ENCODE measurements at places on chromosomes 7 and 10.
A peak's percentile ranks its signal among the peaks of the same experiment; 100 is the strongest.

GRCh38 chr7:255038-255435 lies 34.9 kb upstream of the FOXL3 start:
- DNase-seq, result no peak

DNA sequence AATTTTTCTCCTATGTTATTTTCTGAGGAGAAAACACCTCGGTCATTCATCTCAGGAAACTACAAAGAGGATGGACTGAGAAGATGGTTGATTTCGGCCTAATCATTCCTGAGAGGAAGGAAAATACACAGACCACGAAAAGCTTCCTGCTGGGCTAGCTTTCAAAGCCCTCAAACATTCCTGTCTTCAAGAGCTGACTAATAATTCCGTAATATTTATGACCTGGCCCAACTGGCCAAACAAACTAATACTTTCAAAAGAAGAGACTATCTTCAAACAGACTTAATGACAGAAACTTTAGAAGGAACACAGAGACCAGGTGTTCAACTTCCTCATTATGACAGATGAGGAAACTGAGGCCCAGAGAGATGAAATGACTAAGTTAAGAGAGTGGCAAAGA lies 215.1 kb upstream of the FRMD4A start:
- no peak for DNase-seq

- DNase-seq, result no peak
These were observed 39.2 kb downstream of the EEPD1 start for GRCh38 chr7:36192053-36192824.

DNA sequence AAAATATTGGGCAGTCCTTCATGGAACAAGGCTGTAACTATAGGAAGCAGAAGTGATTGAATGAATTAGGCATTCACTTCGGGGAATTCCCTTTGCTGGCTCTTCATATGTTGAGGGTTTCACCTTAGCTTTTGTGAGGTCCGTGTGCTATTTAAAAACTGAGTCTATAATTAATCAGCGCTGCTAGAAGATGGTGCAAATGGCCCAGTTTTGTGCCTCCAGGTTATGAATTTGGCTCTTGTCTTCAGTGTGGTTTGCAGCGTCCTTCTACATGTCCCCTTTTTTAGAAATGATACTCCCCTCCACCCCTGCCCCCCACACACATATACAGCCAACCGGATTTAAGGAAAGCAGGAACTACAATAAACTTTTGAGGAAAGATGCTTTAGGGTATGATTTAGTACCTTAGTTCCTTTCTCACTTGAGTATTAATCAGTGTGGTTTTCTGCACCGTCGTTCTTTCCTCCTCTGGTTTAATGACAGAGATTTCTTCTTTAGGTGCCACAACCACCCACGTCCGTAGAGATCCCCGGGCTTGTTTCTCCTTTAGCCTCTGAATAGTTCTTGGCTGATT lies 110.6 kb upstream of the SAMD8 start:
- DNase-seq, result no peak

GRCh38 chr10:13317474-13317873 lies 17.6 kb upstream of the PHYH start:
- no peak for DNase-seq

- no peak for DNase-seq
These were observed 102.8 kb downstream of the KAT6B start for GRCh38 chr10:74929197-74929596.

GRCh38 chr7:87648316-87648715 lies 20.1 kb downstream of the RUNDC3B start:
- DNase-seq, result no peak

DNA sequence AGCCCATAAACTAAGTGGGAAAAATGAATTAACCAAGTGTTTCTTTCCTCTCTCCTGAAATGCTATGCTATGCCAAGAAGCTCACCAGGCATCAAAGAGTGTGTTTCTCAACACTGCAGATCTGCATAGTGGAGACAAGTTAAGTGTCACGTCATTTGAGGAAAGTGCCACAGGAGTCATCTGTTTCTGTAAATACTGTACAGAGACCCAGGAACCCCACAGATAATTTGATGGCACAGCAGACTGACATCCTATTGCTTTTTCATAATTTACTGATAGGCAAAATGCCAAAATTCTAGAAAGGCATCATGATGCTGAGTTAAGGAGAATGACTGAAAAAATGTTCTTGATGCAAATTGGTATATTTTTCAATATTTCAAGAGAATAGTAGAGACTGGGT lies 124.3 kb downstream of the NRCAM start:
- no peak for DNase-seq

DNA sequence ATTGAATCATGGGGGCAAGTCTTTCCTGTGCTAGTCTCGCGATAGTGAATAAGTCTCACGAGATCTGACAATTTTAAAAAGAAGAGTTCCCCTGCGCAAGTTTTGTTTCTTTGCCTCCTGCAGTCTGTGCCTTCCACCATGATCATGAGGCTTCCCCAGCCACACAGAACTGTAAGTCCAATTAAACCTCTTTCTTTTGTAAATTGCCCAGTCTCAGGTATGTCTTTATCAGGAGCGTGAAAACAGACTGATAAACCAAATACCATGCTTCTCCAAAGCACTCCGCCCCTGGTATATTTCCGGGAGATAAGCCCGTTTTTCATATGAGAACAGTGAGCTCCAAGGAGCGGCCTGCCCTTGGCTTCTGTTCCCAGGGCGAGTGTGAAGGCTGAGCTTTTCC lies 118.9 kb downstream of the EVX1 start:
- DNase-seq, result no peak

DNA sequence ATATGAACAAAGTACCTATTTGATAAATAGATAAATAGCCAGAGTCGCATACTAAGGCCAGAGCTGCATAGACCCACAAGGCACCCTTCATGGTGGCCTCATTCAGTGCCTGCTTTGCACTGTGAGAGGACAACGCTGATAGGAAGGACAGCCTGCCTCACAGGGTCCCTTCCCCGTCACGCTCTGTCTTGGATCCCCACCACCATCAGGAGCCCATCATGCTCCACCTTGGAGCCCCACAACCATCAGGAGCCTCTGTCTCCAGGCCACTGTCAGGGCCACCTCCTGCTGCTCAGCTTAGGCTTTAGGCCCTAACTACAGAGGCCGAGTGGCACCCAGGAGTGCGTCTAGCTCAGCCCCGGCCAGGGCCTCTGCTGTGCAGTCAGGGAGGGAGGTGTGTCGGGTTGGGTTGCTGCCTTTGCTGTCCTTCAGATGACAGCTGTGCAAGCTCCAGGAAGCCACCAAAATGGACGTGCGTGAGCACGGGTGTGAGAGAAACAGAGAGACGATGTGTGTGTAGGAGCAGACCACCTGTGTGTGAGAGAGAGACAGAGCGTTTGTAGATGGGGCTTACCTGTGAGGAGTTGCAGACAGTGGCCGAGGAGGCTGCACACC lies 516.9 kb downstream of the GLRX3 start:
- no peak for DNase-seq

GRCh38 chr7:40634118-40634517 lies 499.3 kb downstream of the SUGCT start:
- no peak for DNase-seq

DNA sequence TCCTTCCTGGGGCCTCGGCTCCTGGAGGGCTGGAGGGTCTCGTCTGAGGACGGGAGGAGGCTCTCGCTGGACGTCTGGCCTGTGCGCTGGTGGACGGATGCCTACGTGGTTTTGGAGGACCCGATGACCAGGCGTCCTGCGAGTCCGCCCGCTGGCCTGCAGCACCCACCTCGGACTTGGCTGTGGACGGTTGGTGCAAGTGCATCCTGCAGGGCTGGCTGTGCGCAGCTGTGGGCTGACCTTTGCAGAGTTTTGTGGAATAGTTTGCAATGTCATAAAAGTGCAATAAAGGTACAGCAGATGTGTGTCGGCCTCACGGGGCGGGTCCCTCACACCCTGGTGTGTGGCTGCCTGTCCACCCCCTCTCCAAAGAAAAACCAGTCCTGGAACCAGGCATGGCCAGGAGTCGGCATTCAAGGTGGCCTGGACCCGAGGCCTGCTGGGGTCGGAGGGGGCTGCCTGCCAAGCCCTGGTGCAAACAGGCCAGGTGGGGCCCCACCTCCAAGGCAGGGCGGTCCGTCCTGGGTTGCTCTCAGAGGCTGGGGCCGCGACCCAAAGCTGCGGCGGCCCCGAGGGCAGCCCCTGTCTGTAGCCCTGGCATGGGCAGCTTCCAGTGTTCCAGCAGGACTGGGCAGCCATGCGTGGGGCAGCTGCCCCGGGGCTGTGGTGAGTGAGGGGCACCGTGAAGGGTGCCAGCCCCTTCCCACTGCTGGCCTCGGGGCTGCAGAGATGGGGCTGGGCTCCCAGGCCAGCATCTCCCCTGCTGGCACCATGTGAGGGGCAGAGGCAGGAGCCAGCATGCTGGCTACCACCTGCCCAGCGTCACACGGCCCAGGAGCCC lies 29.3 kb upstream of the FOXL3 start:
- DNase-seq, result peak; percentile 37

- no peak for DNase-seq
These were observed 240.4 kb upstream of the CELF2 start for GRCh38 chr10:10777279-10777678.

- DNase-seq, result no peak
These were observed 149.2 kb downstream of the PAXIP1 start for GRCh38 chr7:154853727-154854095.

DNA sequence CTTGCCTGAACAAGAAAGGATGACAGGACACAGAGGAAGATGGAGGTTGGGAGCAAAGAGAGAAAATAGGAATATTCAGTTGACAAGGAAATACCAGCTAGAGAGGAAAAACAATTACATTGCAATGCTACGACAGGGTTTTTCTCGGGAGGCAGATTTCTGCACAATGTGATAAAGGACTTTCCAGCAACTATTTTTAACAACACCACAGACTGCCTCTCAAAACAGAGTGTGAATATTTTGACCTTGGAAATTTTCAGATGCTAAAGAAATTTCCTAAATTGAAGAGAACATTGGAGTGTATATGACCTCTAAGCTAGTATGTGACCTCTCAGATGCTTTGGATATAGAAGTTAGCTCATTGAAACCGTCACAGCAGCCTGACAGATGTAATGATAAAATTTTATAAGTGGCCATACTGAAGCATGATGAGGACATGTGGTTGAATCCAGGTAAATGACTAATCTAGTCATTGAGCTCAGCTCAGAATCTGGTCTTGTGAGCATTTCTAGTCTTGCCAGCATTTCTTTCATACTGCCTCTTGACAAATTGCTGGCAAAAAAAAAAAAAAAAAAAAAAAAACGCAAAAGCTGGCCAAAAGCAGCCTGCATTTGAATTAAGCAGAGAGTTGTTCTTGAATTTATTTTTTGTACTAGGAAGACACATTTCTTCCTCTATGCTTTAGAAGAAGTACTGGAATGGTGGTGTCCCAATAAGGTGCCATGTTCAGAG lies 24.4 kb downstream of the GPR141 start:
- DNase-seq, result no peak

- no peak for DNase-seq
These were observed 34.1 kb downstream of the ANXA11 start for GRCh38 chr10:80171248-80171660.

- DNase-seq, result peak; percentile 85
These were observed 613 bp downstream of the MAPK8 start for GRCh38 chr10:48306870-48307710.

DNA sequence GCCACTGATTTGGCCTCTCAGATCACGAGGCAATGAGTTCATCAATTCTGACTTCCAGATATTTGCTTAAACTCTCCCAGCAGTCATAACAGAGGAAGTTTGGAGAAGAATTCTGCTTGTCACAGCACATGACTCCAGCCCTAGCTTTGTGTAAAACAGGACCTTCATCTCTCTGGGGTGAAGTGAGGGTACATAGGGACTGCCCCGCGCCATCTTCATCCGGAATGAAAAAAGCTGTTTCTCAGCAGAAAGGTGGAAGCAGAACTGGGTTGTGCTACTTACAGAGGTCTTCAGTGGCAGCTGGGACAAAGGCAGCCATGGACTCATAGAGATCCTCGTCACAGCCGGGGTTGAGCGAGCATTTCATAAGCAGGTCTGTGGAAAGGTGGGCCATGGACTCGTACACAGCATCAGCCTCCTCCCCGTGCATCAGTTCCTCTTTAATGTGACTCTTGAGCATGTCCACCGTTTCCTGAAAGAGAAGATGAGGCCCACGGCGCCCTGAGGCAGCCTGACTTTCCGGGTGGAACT lies 58.4 kb upstream of the TM9SF3 start:
- DNase-seq, result no peak

GRCh38 chr10:78395162-78395561 lies 361.5 kb downstream of the RPS24 start:
- no peak for DNase-seq

- no peak for DNase-seq
These were observed 11.6 kb downstream of the GOLGA7B start for GRCh38 chr10:97861097-97861750.

GRCh38 chr10:49001402-49001801 lies 61.8 kb upstream of the LRRC18 start:
- DNase-seq, result no peak

DNA sequence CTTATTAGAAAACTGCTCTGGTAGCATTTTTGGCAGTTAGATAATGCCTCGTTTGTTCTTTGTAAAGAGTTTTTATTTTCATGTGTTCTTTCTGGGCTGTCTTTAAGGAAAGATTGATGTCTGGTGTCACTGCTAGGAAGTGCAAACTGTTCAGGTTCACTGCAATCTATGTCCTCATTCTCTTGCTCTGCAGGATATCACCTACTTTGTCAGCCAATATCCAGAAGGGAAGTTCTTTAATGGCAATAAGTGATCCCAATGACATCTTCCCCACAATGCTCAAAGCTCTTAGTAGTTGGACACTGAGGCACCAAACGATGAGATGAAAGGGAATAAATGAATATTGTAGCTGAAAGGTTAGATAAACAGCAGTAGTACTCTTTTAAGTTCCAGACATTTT lies 115.1 kb downstream of the AGMO start:
- no peak for DNase-seq

GRCh38 chr10:69655124-69655867 lies 25.2 kb downstream of the FAM241B start:
- DNase-seq, result no peak

DNA sequence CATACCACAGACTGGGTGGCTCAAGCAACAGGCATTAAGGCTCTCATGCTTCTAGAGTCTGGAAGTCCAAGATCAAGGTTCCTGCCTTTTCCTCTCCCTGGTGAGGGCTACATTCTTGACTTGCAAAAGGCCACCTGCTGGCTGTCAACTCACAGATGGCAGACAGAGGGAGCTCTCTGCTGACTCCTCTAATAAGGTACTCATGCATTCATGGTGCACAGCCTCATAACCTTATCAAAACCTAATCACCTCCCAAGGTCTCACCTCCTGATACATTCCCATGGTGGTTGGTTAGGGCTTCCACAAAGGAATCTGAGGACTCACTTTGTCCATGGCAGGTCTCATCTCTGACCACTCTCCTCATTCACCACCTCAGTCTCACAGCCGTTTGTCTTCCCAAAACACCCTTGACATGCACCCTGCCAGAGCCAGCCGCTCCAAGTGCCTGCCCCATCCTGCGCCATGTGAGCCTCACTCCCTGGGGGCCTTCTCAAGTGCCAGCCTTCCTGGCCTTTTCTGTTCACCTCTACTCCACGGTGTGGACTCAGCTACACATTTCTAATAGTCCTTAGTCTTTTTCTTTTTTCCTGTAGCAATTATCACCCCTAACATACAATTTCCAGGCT lies 400.3 kb upstream of the ADARB2 start:
- DNase-seq, result no peak

GRCh38 chr7:33901847-33902246 lies 3.5 kb upstream of the BMPER start:
- no peak for DNase-seq

Data from right forelimb (tissue), 1 donor.